Stimulated activated CD4-positive, alpha-beta T cell treated with anti-CD3 and anti-CD28 coated beads, TNF-alpha, amount 100 ng/mL, for 4 hours (primary cell): ENCODE measurements at places on chromosomes 7 and 10.
A peak's percentile ranks its signal among the peaks of the same experiment; 100 is the strongest.

GRCh38 chr7:131174855-131175254, 152.8 kb upstream of the MKLN1 start:
- DNase-seq, result no peak

DNA sequence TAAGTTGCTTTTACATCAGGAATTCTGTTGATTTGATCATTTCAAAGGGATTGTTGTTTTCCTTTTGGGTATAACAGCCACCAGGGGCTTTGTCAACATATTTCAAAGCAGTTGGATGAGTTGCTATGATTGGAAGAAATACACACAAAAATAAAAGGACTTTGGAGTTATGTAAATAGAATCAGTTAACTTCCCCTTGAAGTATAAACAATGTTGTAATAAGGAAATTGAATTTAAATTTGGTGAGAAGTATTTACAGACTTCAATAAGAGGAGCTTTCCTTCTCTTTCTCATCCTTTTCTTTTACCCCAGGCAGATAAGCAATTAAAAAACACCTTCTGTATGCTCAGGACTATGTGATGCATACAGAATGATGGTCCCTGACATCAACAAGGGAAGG, 199.7 kb downstream of the LHFPL3 start:
- no peak for DNase-seq

- no peak for DNase-seq
Observed at GRCh38 chr7:30390736-30391636, 87.6 kb downstream of the NOD1 start.

GRCh38 chr7:56105508-56105907, 768 bp downstream of the CHCHD2 start:
- DNase-seq, result peak; percentile 9

GRCh38 chr7:69859342-69859741, 261.1 kb downstream of the AUTS2 start:
- DNase-seq, result no peak

DNA sequence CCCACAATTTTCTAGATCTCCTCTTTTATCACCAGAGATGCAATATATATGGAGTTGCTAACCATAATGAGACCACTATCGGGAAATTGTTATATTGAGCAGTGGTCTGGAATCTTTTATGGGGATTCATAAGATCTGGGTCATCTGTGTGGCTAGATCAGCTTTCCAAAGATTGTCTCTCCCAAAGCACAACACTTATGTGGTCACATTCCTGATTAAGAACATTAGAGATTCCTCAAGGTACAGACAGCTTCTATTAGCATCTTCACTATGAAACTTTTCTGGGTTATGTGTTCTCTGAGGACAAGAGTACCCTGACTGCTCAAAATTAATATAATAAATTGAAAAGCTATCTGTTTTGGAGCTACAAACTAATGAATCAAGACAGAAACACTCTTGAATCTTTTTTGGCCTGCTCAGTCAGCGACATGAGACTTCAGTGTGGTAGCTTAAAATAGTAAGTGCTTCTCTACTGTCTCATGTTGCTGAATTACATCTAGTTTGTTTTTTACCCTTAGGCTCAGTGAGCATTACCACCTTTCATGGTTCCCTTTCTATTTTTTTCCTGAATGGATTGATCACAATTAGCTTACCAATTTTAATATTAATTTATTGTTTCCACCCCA, 42.6 kb upstream of the STRIP2 start:
- no peak for DNase-seq

DNA sequence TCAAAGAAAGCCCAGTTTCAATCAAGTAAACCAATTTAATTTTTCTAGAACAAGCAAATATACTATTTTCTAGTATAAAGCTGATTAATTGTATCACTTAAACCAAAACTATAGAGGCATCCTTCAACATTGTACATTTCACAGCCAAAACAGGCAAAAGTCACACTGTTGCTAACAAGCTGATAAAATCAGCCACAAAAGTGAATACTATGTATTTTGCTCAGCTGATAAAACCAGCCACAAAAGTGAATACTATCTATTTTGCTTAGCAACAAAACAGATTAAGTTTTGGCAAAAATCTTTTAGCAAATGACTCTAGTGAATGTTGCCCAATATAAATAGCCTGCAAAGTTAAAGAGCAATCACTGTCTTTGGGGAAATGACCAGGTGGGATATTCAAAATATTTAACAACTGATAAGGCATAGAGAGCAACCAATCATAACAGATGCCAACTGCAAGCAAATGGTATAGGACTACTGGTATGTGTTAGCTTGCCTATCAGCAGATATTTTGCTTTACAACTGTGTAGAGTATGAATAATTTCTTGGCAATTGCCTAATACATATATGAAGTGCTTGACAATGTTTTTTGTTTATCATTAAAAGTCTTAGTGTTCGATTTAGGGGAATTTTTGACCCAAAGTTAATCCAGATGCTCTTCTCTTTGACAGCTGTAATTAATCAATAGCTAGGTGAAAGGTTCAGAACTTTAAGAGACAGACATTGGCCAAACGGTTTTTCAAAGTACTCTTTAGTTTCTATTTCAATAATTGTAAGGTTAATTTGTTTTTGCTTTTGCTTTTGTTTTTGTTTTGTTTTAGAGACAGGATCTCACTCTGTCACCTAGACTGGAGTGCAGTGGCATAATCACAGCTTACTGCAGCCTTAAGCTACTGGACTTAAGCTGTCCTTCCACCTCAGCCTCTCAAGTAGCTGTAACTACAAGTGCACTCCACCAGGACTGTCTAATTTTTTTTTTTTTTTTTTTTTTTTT, 44.4 kb upstream of the SP4 start:
- DNase-seq, result no peak

GRCh38 chr7:11613292-11613930, 218.6 kb downstream of the THSD7A start:
- no peak for DNase-seq

- no peak for DNase-seq
Observed at GRCh38 chr10:17353568-17354300, 100.7 kb downstream of the ST8SIA6 start.

DNA sequence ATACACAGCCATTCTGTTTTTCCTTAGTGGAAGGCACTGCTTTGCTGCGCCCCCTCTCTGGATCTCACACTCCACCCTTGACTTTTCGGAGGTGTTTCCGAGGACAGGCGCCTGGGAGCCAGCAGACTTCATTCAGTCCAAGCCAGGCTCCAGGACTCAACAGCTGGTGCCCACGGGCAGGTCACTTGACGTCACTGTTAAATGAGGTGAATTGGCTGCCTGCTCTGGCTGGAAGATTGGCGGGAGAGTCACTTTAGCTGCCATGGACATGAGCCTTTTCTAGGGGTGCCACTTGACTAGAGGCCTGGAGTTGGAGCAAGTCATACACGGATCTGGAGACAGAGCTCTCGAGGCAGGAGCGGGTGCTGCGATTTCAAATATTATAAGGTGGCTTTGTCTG, 3.2 kb downstream of the HTRA1 start:
- DNase-seq, result no peak

DNA sequence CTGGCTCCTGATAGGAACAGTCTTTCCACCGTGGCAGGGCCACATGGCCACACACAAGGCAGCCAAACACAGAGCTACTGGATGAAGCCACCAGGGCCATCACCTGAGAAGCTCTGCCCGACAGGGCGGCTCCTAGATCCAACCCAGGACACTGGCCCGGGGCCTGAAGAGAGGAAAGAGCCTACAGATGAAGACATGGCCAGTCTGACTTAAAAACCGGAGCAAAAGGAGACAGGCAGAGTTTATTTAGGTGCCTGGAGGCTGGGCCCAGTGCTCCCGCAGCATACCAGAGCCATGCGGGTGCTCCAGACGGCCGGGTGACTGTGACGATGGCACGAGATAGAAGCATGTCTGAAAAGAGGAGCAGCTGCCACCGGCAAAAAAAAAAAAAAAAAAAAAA, 3.9 kb downstream of the TECPR1 start:
- DNase-seq, result no peak

DNA sequence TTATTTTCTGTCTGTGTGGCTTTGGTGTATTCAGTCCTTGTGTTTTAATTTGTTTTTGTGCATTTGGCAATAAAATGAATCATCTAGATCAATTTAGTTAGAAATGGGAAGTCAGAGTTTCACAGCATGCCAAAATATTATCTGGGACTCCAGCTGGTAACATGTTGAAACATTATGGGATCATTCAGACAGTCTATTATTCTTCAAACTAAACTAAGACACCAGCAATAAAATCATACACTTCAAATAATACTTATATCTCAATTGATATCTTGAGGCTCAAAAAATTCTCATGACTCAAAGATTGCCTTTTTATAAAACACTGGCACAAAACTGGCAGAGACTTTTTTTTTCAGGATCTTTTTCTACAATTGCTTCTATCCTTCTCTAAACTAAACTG, 5.8 kb upstream of the RP9 start:
- no peak for DNase-seq

DNA sequence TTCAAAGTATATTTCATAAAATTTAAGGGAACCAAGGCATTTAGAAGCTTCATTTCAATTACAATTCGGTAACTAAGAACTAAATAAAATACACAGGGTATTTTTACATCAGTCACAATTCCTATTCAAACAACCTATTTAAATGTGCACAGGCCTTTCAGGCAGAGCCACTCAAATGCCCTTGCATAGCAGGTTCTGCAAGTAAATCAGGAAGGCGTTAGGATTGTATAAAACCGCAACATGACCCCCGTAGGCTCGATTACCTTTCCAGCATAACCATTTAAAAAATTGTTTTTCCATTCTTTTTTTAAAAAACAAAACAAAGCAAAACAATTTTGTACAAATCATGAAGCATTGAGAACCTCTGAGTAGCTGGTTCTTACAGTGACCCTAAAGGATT, 289.9 kb upstream of the SP8 start:
- DNase-seq, result no peak

DNA sequence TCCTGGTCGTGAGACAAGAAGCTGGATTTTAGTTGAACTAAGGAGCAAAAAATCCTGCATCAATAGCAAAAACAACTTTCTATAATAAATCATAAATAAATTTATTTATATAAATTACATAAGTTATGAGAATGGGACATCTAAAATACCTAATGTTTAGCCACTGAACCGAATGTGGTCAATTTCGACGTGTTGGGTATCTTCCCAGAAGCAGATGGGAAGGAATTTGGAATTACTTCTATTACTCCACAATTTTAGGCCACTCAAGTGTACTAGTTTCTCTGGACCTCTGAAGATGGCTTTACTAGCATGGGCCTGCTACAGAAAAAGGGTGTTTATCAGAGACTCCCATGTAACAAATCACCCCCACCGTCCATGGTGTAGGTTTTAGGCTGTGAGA, 172.0 kb downstream of the PRPF18 start:
- DNase-seq, result no peak

- no peak for DNase-seq
Observed at GRCh38 chr7:150434240-150434639, 16.2 kb upstream of the GIMAP8 start.

GRCh38 chr7:44966731-44967538, 11.9 kb downstream of the MYO1G start:
- DNase-seq, result no peak

DNA sequence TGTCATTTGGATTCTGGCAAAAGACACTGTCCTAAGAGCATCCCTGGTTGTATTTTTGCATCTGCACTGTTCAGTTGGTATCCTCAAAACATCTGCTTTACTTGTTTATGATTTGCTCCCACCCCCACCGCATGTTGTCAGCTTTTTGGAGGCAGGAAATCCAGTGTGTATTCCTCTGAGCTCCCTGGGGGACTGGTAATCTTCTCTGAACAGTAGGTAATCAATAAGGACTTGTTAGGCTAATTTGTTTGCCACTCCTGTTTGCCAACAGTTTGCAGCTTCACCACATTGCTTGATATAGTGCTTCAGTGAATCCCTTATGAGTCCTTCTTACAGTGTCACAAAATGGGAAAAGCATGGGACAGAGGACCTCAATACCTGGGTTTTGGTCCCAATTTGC, 49.1 kb downstream of the FEZF1 start:
- DNase-seq, result no peak

- DNase-seq, result no peak
Observed at GRCh38 chr7:84529480-84530205, 335.1 kb upstream of the SEMA3A start.

- no peak for DNase-seq
Observed at GRCh38 chr7:24227068-24227467, 56.9 kb upstream of the NPY start.

DNA sequence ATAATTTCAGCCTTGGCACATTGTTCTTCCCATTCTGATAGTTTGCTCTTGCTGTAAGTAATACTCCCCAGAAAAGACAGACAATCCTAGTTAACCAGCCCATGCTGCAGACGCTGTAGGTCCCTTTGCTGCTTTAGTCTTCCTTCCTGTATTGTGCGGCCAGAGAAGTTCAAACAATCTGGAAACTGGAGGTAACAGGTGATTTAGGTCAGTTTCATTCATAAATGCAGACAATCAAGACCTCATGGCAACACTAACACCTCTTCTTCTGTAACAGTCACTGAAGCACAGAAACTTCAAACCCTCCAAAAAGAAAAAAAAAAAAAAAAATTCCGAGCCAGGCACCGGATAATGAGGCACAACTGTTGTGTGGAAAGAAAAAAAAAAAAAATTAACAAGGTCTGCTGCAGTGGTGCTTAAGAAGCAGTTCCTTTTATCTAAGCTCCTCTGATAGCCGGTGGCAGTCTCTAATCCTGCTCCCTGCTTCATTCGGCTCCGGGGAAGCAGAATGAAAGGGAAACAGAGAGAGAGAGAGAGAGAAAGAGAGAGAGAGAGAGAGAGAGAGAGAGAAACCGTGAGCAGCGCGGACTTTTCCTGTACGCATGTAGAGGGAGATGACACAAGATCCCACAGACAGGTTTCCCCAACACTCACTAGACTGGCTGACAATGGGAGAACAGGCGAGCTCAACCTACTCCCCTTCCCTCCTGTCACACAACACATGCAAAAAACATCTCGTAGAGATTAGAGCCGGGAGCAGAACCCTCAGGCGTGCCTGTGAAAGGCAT, at the start of gene SEMA3A:
Gene SEMA3A, minus strand, starts transcription at position 306 of the 788 bp plus-strand sequence. Its CDS starts 203 bp downstream, at position 103.
- DNase-seq, result no peak

GRCh38 chr10:109939315-109939961, 16.1 kb upstream of the XPNPEP1 start:
- no peak for DNase-seq

DNA sequence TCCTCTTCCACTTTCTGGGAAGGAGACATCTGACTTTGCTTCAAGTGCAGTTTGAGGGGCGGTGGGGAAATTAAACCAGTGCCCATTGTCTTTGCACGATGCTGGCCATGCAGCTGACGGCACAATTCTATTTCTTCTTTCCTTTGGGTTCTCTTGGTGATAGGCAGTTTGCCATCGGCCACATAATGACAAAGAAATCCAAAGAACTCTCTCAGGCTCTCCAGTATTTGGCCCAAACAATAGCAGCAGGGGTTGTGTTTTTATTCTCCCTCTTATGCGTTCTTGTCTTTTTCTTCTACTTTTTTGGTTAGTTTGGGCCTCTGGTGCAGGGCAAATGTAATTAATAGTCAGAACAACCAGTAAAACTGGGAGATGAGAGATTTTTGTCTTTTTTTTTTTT, 147.0 kb downstream of the EMX2 start:
- DNase-seq, result no peak

GRCh38 chr7:111025006-111025405, 65.9 kb upstream of the LRRN3 start:
- DNase-seq, result no peak
